ENCODE measurements at places on chromosomes 4 and X.

DNA sequence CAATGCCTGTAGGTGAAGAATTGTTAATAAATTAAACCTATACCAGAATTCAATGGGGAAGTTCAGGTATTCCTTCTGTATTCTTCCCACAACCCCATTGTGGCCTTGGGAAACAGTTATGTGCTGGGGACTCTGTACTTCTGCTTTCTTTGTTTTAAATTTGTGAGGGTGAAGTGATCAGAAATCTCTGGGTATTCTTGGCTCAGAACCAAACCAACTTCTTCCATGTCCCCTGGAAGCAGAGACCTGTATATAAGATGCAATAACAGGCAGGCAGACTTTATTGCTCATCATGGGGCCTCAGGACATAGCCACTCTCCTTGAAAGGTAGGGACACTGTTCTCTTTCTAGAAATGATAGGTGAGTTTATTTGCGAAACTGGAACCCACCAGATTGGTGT, 19.8 kb upstream of the USP27X start:
- H3K4me3 ChIP-seq, result no peak overlapping the region
- H3K27ac ChIP-seq, result no peak overlapping the region
- H3K27me3 ChIP-seq, result peaks cover 5% of the 10 kb centered on the region
- no peaks in the 10 kb centered on the region for H3K4me1 ChIP-seq
- H3K36me3 ChIP-seq, result no peaks in the 10 kb centered on the region
- no peak for DNase-seq

DNA sequence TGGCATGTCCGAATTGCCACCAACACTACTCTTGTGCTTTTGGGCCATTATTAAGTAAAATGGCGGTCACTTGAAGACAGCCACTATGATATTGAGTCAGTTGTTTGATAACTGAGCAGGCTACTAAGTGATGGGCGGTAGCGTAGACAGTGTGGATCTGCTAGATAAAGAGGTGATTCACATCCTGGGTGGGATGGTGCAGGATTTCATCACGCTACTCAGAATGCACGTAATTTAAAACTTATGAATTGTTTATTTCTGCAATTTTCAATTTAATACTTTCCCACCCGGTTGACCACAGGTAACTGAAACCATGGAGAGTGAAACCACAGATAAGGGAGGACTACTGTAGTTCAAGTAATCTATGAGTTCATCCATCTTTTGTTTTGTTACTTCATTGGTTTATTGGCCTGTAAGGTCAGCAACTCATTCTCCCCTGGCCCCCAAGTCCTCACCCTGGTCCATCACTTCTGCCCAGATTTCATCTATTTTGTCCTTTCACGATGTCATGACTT, 2.9 kb downstream of the ARAF start:
- peaks cover 42% of the 10 kb centered on the region for H3K4me1 ChIP-seq
- H3K27me3 ChIP-seq, result no peaks in the 10 kb centered on the region
- H3K4me3 ChIP-seq, result peak overlapping the region; percentile 42
- H3K27ac ChIP-seq, result peak overlapping the region; percentile 79

GRCh38 chr4:8043596-8043995, 103.9 kb upstream of the AFAP1 start:
- no peak overlapping the region for H3K27ac ChIP-seq
- H3K27me3 ChIP-seq, result peaks cover 12% of the 10 kb centered on the region
- H3K4me1 ChIP-seq, result no peaks in the 10 kb centered on the region
- H3K4me3 ChIP-seq, result no peak overlapping the region

DNA sequence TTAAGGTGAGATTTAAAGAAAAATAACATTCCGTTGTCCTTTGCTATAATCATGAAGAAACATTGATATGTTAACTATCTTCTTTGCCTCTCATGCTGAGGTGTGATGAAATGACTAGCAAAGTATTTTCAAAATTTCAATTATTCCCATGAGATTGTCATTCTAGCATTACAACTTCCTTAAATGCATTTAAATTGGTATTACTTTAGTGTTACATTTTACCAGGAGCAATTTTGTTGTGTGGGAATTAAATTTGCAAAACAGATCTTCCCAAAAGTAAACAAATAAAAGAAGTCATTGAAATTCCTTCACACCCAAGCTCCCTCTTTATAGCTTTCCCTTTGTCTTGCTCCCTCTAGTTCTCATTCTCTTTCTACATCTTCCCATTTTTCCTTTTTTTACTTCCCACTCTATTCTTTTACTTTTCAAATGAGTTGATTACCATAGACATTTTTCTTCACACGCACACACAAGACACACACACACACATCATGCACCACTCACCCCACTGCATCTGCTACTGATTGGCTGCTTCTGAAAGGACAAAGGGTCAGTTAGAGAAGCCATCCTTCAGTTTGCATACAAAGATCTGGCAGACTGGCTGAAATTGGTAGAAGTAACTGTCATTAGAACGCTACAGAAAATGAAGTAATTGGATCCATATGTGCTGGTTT, 10.0 kb upstream of the APELA start:
- DNase-seq, result no peak
- no peak overlapping the region for H3K4me3 ChIP-seq
- H3K4me1 ChIP-seq, result no peaks in the 10 kb centered on the region

GRCh38 chr4:3112201-3112600, 37.7 kb downstream of the HTT start:
- no peaks in the 10 kb centered on the region for H3K27me3 ChIP-seq
- H3K4me3 ChIP-seq, result no peak overlapping the region
- H3K4me1 ChIP-seq, result no peaks in the 10 kb centered on the region
- DNase-seq, result no peak
- H3K27ac ChIP-seq, result no peak overlapping the region

DNA sequence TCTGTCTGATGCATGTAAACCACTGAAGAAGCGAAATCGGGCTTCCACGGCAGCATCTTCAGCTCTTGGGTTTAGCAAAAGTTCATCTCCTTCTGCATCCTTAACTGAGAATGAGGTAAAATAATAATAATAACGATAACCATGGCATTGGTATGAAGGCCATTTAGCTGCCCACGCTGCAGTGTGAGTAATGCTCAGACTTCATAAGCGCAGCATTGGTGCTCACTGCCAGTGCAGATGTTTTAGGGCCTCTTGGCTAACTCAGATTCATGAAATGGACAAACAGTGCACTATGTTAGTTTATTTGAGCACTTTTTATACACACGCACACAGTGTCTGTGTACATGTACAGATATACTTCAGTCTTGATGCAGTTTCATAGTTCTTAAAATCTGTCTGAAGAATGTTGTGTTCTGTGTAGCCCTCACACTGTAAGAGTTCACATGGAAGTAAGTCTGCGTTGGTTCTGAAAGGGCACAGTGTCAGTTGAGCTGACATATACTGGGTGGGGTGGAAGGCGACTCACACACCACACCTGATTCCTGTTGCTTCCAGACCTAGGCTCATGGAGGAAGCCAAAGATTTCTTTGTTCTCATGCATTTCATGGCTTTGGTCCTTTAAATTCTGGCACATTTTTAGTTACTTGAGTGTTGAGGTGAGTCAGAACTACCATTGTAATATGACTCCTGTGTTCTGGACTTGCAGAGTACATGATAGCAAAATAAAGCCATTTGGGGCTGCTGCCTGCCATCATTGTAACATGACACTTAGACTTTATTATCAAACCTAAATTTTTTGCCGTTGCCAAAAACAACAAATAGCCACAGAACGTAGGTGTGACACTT, 68.7 kb downstream of the NSD2 start:
- H3K27me3 ChIP-seq, result no peaks in the 10 kb centered on the region
- no peak for DNase-seq
- H3K4me1 ChIP-seq, result peaks cover 2% of the 10 kb centered on the region
- no peak overlapping the region for H3K27ac ChIP-seq
- H3K4me3 ChIP-seq, result no peak overlapping the region

DNA sequence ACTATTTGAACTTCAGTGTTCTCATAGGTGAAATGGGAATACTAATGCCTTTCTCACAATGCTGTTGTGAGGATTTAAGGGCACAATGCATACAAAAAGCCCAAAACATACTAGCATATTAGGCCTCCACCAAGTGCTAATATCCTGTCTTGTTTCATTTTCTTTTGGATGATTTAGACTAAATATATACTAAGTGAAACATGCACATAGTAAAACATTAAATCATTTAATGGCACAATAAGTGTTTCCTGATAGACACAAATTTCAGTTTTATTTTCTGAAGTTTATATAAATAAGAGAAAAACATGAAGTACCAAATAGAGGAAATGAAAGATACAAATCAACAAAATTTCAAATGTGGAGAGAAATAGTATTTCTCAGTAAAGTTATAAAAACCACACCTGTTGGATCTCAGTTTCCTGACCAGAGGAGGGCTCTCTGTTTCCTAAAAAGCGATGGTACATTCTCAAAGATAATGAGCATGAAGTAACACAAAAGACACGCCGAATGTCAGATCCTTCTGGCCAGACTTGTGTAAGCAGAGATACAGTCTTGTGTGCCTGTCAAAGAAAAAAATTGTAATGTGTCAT, 25.1 kb downstream of the DDX60 start:
- no peak overlapping the region for H3K27ac ChIP-seq
- DNase-seq, result no peak
- H3K4me3 ChIP-seq, result no peak overlapping the region
- peaks cover 8% of the 10 kb centered on the region for H3K4me1 ChIP-seq
- peaks cover 65% of the 10 kb centered on the region for H3K36me3 ChIP-seq

GRCh38 chr4:139951021-139951420, 203.0 kb downstream of the MAML3 start:
- H3K4me3 ChIP-seq, result peak overlapping the region; percentile 43
- DNase-seq, result peak; percentile 72
- peak overlapping the region; percentile 83 for H3K27ac ChIP-seq
- peaks cover 10% of the 10 kb centered on the region for H3K36me3 ChIP-seq
- H3K4me1 ChIP-seq, result peaks cover 36% of the 10 kb centered on the region

DNA sequence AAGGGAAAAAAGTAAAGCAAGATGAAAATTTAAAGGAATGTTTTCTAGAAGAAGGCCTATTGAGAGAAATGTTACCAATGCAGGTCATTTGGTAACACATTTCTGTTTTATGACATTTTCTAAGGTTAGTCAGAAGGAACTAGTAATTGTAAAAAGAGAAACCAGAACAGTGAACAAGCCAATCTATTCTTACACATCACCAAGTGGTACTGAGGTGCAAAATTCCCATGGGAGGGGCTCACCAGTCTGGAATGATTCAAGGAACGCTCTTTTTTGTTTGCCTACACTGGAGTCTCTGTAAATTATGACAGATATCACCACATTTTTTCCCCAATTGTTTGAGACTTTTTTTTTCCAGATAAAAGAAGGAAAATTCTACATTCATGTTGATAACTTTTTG, 404.7 kb upstream of the CNKSR2 start:
- H3K27me3 ChIP-seq, result no peaks in the 10 kb centered on the region
- no peak overlapping the region for H3K4me3 ChIP-seq
- no peak overlapping the region for H3K27ac ChIP-seq
- H3K4me1 ChIP-seq, result no peaks in the 10 kb centered on the region
- no peak for DNase-seq
- no peaks in the 10 kb centered on the region for H3K36me3 ChIP-seq

DNA sequence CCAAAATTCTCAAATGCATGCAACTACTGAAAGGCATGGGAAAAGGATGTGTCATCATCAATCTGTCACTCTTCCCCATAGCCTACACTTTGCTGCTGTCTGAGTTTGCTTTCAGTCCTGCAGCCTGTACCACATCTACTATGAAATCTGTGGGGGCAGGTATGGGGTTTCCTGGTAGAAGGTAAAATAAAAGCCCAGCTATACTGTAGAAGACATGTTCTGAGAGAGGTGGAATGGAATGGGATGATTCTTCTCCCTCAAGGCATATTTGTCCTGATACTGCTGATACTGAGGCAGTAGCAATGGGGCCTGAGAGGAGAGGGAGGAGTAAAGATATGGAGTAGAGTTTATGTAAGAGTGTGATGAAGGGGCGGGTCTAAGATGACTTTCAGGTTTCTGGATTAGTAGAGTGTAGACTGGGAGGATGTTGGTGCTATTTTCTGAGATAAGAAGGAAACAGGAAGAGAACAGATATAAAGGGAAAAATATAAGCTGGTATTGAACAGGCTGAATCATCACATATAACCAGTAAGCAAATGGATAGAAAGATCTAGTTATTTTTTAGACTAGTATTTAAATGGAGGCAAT, 38.7 kb upstream of the GYPA start:
- DNase-seq, result no peak
- H3K27ac ChIP-seq, result no peak overlapping the region
- peaks cover 20% of the 10 kb centered on the region for H3K4me1 ChIP-seq
- no peak overlapping the region for H3K4me3 ChIP-seq
- H3K27me3 ChIP-seq, result peaks cover 4% of the 10 kb centered on the region

DNA sequence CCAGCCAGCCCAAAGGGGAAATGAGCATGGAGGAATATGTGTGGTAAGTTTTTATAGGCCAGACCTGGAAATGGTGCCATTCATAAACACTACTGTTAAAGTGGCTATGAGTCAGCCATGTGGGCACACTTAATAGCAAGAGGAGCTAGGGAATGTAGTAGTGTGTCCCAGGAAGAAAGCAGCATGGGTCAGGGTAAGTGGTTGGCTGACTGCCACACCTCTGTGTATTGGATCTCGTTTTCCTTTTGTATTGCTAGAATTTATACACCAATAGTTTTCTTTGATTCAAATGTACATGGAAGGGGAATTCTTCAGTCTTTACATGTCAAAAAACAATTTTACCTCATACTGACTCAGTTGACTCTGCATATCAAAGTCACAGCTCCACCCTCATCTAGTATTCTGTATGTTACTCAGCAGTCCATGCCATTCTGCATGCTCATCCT, 22.9 kb upstream of the SGMS2 start:
- H3K27ac ChIP-seq, result no peak overlapping the region
- H3K36me3 ChIP-seq, result no peaks in the 10 kb centered on the region
- no peak for DNase-seq
- no peak overlapping the region for H3K4me3 ChIP-seq

DNA sequence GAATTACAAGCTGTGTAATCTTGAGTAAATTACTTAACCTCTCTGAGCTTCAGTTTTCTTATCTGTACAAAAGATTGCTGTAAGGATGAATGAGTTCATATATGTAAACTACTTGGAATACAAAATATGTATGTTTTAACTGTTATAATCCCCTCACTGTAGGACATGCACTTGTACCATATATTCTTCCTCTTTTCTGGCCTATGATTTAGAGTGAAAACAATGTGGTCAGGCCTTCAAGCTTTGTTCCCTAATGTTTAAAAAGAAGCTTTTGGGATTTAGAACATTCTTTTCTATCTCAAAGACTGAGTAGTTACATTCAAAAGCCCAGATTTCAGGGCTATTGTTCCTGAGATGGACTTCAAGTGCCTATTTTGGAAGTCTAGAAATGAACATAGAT, 26.7 kb upstream of the GPRIN3 start:
- H3K4me1 ChIP-seq, result peaks cover 5% of the 10 kb centered on the region
- no peak overlapping the region for H3K27ac ChIP-seq
- DNase-seq, result no peak
- H3K4me3 ChIP-seq, result no peak overlapping the region

GRCh38 chr4:146211440-146211839, 2.9 kb upstream of the REELD1 start:
- no peak overlapping the region for H3K27ac ChIP-seq
- H3K4me3 ChIP-seq, result no peak overlapping the region
- no peaks in the 10 kb centered on the region for H3K36me3 ChIP-seq
- H3K27me3 ChIP-seq, result peaks cover 13% of the 10 kb centered on the region
- no peaks in the 10 kb centered on the region for H3K4me1 ChIP-seq
- DNase-seq, result no peak

GRCh38 chr4:24508541-24508940, 75.8 kb downstream of the DHX15 start:
- no peaks in the 10 kb centered on the region for H3K27me3 ChIP-seq
- DNase-seq, result no peak
- no peaks in the 10 kb centered on the region for H3K4me1 ChIP-seq
- no peak overlapping the region for H3K27ac ChIP-seq
